Small intestine (tissue), 16 donors: ENCODE measurements at places on chromosomes 11 and 22. TPM values are rescaled to one million over a fixed set of nuclear protein-coding genes. Genes with fewer than 3 reads are reported as not detected.

Gene MMP7
- 0.36 TPM for polyA plus RNA-seq

Gene OR52E8
- not detected for polyA plus RNA-seq

Gene TSPO
- 222 TPM for polyA plus RNA-seq

Gene CCDC89
- polyA plus RNA-seq, result not detected

Gene ZNF214
- polyA plus RNA-seq, result 0.27 TPM

Gene GLB1L3
- not detected for polyA plus RNA-seq
